IPS-NIHi11 (cell line): ENCODE measurements at places on chromosomes 6 and 20.

DNA sequence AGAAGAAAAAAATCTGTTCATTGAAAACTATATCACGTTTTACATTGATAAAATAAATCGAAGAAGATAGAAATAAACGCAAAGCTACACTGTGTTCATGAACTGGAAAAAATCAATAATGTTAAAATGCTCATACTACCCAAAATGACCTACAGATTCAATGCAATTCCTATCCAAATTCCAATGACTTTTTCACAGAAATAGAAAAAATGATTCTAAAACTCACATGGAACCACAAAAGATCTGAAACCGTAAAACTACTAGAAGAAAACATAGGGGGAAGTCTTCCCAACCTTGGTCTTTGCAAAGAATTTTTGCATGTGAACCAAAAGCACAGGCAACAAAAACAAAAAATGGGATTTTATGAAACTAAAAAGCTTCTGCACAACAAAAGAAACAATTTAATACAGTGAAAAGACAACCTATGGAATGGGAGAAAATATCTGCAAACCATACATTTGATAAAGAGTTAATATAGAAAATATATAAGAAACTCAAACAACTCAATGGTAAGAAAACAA lies 33.9 kb upstream of the ULBP3 start:
- no peak for DNase-seq

GRCh38 chr6:134166511-134167261 lies 114.3 kb upstream of the SLC2A12 start:
- DNase-seq: no peak

DNA sequence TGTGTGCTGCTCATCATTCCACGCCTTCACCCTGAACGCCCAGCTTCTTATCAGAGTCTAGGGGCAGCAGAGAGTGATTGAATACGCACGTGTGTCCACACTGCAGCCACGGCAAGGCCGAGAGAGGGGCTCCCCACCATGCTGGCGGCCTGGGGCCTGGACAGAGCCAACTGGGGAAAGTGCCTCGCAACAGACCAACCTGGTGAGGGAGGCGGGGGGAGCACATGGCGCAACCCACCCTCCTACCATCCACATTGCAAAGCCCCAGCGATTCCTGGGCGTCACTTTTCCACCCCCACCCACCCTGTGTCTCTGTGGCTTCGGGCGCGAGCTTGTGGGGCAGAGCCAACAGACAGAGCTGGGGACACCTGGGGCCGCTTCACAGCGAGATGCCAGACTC lies 66.4 kb upstream of the DUSP22 start:
- no peak for DNase-seq

DNA sequence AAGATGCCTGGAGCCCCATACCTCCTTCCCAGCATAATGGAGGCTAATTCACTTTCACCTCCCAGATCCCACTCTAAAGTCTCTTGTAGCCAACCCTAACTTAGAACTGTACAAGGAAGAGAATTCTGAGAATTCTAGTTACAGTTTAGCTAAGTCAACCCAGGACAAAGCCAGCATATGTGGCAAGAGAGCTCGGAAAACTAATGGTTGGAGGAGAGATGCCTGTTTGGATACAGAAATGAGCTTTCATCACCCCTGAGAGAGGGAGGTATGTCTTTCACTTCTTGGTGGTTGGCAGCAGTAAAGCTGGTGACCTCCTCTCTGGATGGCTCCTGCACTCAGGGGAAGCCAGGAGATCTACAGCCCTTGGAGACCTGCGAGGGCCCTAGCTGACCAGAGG lies 252.6 kb upstream of the SUPT3H start:
- DNase-seq: no peak

- no peak for DNase-seq
These were observed 48.7 kb upstream of the CITED2 start for GRCh38 chr6:139423037-139423703.

- DNase-seq: no peak
These were observed 22.6 kb downstream of the TRERF1 start for GRCh38 chr6:42429042-42429585.

- DNase-seq: no peak
These were observed 187.0 kb upstream of the FOXQ1 start for GRCh38 chr6:1124885-1125284.

GRCh38 chr6:32912951-32913350 lies 27.9 kb downstream of the HLA-DMB start:
- DNase-seq: no peak
